ENCODE measurements at places on chromosomes 5 and 9.

DNA sequence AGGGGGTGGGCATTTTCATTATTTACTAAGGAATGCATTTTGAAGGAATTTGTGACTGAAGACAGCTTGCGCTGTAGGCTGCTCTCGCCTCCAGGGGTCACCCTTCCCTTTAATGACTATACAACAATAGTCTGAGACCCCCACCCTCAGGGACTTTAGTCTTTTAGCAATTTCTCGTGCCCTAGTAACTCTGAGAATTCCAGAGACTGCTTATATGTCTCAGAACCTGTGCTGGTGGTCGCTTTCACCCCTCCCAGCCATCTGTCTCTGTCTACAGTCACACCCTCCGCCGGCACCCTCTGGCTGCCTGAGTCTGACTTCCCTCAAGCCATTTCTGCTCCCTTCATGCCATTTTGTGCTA lies 671.4 kb downstream of the NR2F1-AS1 start:
- DNase-seq, result no peak

- DNase-seq, result no peak
Measured at GRCh38 chr9:102518324-102518723, 476.8 kb upstream of the CYLC2 start.

GRCh38 chr5:1011226-1011631 lies 2.6 kb downstream of the NKD2 start:
- DNase-seq, result no peak

DNA sequence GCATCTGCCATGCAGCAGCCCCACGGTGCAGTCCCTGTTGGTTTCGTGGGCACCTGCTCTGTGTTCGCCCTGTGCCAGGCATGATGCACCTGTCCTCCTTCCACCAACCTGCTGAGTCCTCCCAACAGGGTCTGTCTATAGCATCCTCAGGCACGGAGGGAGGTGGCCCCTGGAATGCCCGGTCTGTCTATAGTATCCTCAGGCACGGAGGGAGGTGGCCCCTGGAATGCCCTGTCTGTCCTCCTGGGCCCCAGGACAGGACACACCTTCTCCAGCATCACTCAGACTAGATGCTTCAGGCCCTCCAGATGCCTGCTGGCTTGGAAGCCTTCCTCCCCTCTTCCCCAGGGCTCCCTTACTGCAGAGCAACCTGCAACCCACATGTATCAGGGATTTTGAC lies 9.9 kb upstream of the PHYHD1 start:
- no peak for DNase-seq

GRCh38 chr9:93582115-93582514 lies 5.7 kb downstream of the PHF2 start:
- DNase-seq, result no peak
